Femur (tissue), 1 donor: ENCODE measurements at places on chromosomes 3 and 15.

- DNase-seq = no peak
Measured at GRCh38 chr3:191340966-191341365, 10.6 kb upstream of the UTS2B start.

DNA sequence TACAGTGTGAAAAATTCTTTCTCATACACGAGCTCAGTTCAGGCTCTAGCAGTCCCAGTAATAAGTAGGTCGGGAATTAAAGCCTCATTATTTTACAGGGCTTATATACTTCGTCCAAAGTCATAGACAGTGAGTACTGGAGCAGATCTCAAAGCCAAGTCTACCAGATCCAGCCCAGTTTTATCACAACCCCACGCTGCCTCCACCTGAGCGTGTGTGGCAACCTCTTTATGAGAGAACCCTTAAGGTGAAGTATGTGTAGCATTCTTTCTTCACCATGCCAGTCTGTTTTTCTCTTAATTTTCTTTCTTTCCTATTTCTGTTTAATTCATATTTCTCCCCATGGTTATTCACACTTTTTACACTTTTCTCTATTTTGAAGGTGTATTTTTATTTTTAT, 574.6 kb upstream of the ARPP21 start:
- no peak for DNase-seq

GRCh38 chr3:49497606-49498005, 27.5 kb downstream of the DAG1 start:
- DNase-seq = no peak

GRCh38 chr3:3765661-3766060, 33.6 kb upstream of the LRRN1 start:
- no peak for DNase-seq

DNA sequence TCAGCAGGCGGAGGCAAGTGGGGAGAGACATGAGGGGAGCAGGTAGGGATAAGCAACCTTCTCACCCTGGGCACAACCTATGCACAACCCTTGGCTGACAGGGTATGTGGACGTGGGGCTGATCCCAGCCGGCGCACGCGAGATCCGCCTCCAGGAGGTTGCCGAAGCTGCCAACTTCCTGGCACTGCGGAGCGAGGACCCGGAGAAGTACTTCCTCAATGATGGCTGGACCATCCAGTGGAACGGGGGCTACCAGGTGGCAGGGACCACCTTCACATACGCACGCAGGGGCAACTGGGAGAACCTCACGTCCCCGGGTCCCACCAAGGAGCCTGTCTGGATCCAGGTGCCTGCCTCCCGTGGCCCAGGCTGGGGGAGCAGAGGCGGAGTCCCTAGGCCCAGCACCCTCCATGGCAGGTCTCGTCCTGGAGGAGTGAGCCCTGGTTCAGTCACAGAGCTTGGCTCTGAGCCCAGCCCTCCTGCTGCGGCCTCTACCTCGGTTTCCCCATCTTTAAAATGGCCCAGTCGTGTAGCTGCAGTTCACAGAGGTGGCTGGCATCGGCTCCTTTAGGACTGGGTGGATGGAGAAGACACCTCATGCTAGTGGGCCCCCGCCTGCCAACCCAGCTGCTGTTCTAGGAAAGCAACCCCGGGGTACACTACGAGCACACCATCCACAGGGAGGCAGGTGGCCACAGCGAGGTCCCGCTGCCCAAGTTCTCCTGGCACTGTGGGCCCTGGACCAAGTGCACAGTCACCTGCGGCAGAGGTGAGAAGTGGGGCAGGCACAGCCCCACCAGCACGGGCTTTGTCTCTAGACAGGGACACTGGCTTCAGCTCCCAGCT, 96.0 kb downstream of the TBC1D2B start:
- DNase-seq = no peak

DNA sequence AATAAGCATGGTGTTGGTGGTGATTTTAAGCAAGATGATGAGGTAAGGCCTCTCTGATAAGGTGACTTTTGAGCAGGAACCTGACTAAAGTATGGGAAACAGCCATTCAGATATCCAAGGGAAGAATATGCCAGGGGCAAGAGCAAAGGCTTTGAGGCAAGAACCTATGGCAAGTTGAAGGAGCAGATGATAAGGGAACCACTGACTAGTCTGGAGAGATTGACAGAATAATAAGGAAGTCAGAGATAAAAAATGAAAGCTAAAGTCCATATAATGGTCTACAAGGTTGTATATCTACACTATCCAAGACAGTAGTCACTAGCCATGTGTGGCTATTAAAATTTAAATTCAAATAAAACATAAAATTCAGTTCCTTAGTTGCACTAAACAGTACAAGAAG, 2.5 kb upstream of the C3orf38 start:
- no peak for DNase-seq

GRCh38 chr3:187188931-187189330, 8.4 kb upstream of the RTP1 start:
- DNase-seq = no peak

DNA sequence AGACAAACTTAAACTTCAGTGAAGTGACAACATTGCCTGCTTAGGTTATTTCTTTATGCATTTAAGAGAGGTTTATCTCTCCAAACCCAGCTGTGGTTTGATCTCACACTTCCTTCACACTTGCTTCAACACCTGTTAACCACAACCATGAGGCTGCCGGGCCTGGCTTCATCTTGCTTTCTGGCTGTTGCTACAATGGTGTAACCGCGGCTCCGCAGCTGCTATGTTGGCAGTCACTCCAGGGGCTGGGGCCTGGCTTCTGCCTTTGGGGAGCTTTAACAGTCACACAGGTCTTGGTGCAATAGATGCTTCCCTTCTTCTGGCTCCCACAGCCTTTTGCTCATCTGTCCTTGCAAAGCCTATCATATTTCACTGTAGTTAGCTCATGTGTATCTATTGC, 72.9 kb upstream of the MNS1 start:
- peak; percentile 79 for DNase-seq

- no peak for DNase-seq
Measured at GRCh38 chr3:124629497-124629896, 100.8 kb upstream of the UMPS start.

GRCh38 chr15:98923579-98923978, 84.0 kb downstream of the PGPEP1L start:
- no peak for DNase-seq

DNA sequence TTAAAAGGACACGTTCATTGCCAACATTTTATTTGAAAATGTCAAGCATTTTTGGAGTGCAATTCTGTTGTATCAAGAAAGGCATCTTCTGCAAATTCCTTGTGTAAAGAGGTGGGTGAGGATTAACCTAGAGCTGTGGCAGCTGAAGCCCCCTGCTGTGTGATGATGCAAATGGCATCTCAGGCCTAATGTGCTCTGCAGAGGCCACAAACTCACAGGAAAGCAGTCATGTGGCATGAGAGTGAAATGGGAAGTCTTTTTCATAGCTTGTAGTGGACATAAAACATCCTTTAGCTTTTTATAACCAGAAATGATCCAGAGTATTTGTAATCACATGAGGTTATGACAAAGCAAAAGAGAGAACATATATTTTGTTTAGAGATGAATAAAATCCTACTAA, 6.4 kb downstream of the CADM2 start:
- DNase-seq = no peak

- no peak for DNase-seq
Measured at GRCh38 chr3:151084893-151085226, 604 bp upstream of the MED12L start.

DNA sequence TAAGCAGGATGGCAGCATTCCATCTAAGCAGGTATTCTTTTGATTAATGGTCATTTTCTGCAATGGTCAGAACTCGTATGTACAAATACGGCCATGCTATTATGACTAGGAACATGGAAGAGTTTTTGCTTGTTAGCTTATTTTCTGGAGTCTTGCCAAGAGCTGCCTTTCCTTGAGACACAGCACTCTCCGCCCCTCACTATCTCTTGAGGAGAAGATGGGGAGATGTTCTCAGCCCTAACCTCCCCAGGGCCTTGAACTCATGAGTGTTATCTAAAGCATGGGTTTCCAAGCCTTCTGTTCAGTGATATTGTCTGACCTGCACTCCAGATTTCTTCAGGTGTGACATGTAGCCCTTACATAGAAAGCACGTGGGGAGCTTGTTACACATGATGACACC, 65.9 kb upstream of the ACTC1 start:
- DNase-seq = no peak

DNA sequence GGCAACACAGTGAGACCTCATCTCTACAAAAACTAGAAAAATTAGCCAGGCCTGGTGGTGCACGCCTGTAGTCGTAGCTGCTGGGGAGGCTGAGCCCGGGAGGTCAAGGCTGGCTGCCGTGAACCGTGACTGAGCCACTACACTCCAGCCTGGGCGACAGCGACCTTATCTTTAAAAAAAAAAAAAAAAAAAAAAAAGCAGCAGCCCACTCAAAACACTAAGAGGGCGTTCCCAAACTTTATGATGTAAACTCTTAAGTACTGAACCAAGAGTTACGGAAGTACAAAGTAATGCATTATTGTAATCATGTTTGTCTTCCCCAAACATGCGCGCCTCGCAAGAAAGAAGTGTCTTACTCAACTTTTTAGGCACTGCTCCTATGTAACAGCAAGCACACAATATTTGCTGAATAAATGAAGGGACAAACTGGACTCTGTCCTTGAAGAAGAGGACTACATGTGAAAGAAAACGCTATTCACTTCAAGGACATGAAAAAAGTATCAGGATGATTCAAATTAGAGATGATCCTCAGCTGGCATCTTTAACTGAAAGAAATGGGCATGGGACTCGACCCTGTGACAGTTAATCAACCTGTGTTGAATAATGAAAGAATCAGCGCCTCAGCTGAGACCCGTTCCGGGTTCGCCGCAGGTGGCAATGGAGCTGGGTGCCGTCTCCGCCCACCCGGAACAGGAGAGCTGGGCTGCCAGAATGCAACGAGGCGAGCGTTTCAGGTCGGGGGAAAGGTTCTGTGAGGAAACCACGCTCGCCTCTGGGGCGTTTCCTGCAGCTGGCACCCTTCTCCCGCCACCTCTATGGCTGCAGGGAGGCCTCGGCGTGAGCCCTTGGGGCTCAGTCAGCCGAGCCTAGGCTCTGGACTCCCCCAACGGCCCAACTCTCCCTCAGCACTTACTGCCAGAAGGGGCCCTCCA, 718 bp downstream of the SPG11 start:
- peak; percentile 78 for DNase-seq

DNA sequence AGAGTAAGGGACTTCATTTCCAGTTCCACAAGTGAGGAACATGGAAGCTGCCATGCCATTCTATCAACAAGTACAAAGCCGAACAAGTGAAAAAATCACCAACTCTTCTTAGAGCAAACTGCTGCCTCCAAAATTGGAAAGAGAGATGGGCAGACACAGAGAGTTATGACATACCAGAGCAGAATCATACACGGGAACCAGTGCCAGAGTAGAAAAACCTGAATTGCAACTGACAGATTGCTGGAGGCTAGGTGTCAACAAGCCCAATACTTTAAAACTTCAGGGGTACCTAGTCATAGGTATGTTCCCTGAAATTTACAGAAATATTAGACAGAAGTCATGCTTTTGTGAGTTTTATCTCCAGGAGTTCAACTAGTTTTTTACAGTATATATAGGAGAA, 62.0 kb downstream of the TTBK2 start:
- no peak for DNase-seq

DNA sequence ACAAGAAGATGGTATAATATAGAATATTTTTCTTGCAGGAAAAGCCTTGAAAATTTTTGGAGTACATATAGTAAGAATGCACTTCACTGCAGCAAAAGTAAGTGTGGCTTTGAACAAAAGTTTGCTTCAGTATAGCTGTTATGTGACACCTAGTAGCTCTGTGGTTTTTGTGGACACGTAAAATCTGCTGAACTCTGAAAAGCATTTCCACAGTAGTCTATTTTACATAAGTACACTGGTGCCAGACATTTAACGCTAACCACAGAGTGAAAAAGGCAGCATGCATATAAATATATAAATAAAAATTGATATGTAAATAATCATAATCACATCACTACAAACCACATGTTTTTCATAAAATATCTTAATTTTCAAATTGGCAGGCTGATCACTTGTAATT, 39.8 kb downstream of the CGGBP1 start:
- DNase-seq = no peak

GRCh38 chr3:82294609-82295008, 533.2 kb upstream of the GBE1 start:
- DNase-seq = no peak

- peak; percentile 59 for DNase-seq
Measured at GRCh38 chr3:111539351-111540331, 2.4 kb upstream of the CD96 start.
